Kidney epithelial cell (primary cell): ENCODE measurements at places on chromosomes 11 and 22. TPM values are rescaled to one million over a fixed set of nuclear protein-coding genes. Genes with fewer than 3 reads are reported as not detected.

Gene NCF4
- 0.82 TPM in 1 of 2 replicates, not detected in the other for total RNA-seq

Gene CSTF3
- total RNA-seq = 21.1 and 22.2 TPM in 2 replicates

Gene PYGM
- 0.17 and 0.27 TPM in 2 replicates for total RNA-seq

Gene TMEM132A
- 597 and 616 TPM in 2 replicates for total RNA-seq

Gene FOLR2
- not detected in 2 replicates for total RNA-seq

Gene DBX1
- not detected in 2 replicates for total RNA-seq

Gene MFRP
- total RNA-seq = not detected in 2 replicates

Gene BATF2
- 1.1 and 7.3 TPM in 2 replicates for total RNA-seq

Gene ADAMTS8
- not detected in 2 replicates for total RNA-seq

Gene PHETA2
- 4.6 and 8.7 TPM in 2 replicates for total RNA-seq

Gene ADAMTS15
- 3.9 and 4.2 TPM in 2 replicates for total RNA-seq

Gene MAP6
- total RNA-seq = 3.3 and 5.7 TPM in 2 replicates

Gene LRRC4C
- total RNA-seq = 0.14 and 1.5 TPM in 2 replicates

Gene MS4A7
- not detected in 2 replicates for total RNA-seq

Gene CRYBB1
- not detected in 2 replicates for total RNA-seq

Gene IGSF22
- 0.04 TPM in 1 of 2 replicates, not detected in the other for total RNA-seq

Gene KIAA1671
- total RNA-seq = 32.3 and 35.6 TPM in 2 replicates

Gene GPHA2
- not detected in 2 replicates for total RNA-seq

Gene GPR83
- 0.07 TPM in 1 of 2 replicates, not detected in the other for total RNA-seq

Gene OR6A2
- not detected in 2 replicates for total RNA-seq

Gene APOBEC3H
- total RNA-seq = not detected in 2 replicates

Gene DERL3
- 0.54 and 2.3 TPM in 2 replicates for total RNA-seq

Gene CRYBA4
- not detected in 2 replicates for total RNA-seq

Gene CCDC89
- 2.0 and 2.2 TPM in 2 replicates for total RNA-seq

Gene TMEM191B
- total RNA-seq = 1.0 and 3.0 TPM in 2 replicates

Gene GRAMD1B
- total RNA-seq = 3.4 and 8.8 TPM in 2 replicates

Gene MMP10
- 4.8 and 8.7 TPM in 2 replicates for total RNA-seq

Gene SMC1B
- total RNA-seq = 0.08 and 0.14 TPM in 2 replicates

Gene CDC42EP1
- total RNA-seq = 98.1 and 150 TPM in 2 replicates

Gene APOC3
- not detected in 2 replicates for total RNA-seq

Gene ASRGL1
- total RNA-seq = 20.3 and 21.7 TPM in 2 replicates

Gene KCNK4
- not detected in 2 replicates for total RNA-seq

Gene MS4A14
- not detected in 2 replicates for total RNA-seq

Gene GDPD4
- total RNA-seq = 0.08 TPM in 1 of 2 replicates, not detected in the other

Gene SLC15A3
- total RNA-seq = 2.3 and 2.4 TPM in 2 replicates

Gene UBE2L6
- total RNA-seq = 44.0 and 47.1 TPM in 2 replicates

Gene OR8D1
- not detected in 2 replicates for total RNA-seq

Gene TMPRSS13
- total RNA-seq = 1.6 TPM in 1 of 2 replicates, not detected in the other

Gene HBB
- not detected in 2 replicates for total RNA-seq

Gene BTG4
- 0.08 TPM in 1 of 2 replicates, not detected in the other for total RNA-seq

Gene NUDT22
- 50.7 and 61.1 TPM in 2 replicates for total RNA-seq

Gene GAB2
- total RNA-seq = 13.1 and 19.8 TPM in 2 replicates

Gene EIF1AD
- 33.4 and 59.0 TPM in 2 replicates for total RNA-seq

Gene TLCD5
- total RNA-seq = 8.6 and 9.3 TPM in 2 replicates

Gene TMEM45B
- total RNA-seq = 2.3 and 2.8 TPM in 2 replicates

Gene OR5W2
- total RNA-seq = not detected in 2 replicates

Gene SCGB1C1
- not detected in 2 replicates for total RNA-seq

Gene CCDC90B
- total RNA-seq = 67.4 and 68.1 TPM in 2 replicates

Gene ZDHHC13
- total RNA-seq = 23.3 and 27.6 TPM in 2 replicates

Gene P2RY2
- total RNA-seq = 4.2 and 4.5 TPM in 2 replicates
